ENCODE measurements at places on chromosomes 7 and 10.

- no peak for DNase-seq
Observed at GRCh38 chr10:114426476-114426875, 22.2 kb upstream of the AFAP1L2 start.

DNA sequence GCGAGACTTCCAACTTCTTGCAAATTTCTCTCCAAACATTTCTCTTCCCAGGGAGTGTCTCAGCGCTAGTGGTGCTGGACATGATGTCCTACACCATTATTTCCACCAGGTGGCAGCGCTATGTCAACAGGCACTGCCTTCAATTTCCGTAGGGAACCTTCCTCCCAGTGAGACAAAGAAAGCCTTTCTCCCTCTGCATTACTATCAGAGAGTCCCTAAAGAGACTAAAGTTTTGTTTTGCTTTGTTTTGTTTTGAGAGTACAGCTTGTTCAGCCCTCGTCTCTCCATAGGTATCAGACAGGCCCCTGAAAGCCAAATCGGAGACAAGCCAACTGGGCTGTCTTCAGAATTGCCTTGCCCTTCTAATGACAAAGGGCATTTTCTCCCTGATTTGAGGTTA, 44.2 kb upstream of the GGCT start:
- no peak for DNase-seq

DNA sequence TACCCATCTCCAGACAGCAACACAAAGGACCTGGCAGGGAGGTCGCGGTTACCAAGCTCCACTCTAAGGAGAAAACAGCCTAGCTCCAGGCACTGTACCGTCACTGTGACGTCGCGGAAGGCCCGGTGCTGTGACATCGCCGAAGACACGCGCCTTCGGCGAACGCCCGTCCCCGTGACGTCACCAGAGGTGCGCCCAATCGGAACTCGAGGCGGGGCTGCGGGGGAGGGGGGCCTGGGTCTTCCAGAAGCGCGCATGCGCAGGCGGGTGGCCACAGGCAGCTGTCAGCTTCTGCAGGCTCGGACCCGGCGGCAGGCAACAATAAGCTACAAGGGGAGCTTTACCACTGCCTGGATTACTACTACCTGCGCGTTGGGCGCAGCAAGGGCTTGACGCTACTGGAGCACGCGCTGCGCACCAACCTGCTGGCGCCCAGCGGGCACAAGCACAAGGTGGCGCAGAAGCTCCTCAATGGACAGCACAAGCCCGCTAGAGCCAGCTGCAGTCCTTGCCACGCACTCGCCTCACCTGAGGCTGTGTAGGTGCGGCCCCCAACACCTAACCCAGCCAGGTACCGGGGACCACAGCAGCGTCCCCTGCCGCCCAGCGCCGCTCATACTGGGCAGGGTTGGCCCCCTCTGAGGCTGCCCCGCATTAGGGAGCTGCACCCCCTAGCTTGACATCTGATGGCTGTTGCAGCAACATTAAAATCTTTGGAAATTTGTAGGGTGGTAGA, 208.4 kb downstream of the TPST1 start:
- DNase-seq = peak; percentile 68

- DNase-seq = no peak
Observed at GRCh38 chr7:18128846-18129245, 101.2 kb upstream of the PRPS1L1 start.

GRCh38 chr7:155620497-155620896, 24.0 kb upstream of the RBM33 start:
- DNase-seq = no peak

DNA sequence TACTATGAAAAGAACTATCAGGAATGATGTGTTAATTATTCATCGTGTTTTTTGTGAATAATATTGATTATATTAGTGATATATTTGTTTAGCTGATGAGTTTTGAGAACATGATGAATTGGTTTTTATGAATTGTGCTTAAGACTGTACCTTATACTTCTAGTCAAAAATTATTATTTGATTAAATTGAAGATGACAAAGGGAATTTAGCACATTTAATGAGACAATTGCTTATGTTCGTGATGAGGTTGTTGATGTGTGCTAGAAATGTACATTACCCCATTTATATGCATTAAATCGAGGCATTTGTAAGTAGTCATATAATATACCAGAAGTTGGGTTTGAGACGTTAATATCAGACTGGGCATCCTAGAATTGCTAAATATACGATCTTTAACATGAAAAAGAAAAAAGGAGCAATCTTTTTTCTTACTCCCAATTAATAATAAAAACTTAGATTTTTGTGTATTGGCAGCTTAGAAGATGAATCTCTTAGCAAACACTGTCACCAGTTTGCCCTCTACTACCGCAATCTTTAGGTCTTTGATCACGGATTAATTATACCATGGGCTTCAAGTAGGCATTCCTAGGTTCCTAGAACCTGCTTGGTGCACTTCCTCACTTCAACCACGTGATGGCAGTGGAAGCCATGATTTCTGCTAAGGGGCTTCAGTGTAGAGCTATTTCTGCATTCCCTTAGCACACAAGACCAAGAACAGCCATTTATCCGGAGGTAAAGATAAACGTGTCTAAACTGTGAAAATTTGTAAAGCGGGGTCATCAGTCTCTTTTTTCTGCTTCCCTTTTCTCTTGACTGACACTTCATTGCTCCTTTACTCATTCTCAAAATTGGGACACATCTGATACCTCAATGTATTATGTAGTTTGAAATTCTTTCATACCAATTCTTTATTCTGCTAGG, 1.6 kb downstream of the KLHDC10 start:
- DNase-seq = peak; percentile 29

GRCh38 chr7:16774294-16774693, 20.7 kb downstream of the TSPAN13 start:
- no peak for DNase-seq

- no peak for DNase-seq
Observed at GRCh38 chr7:25947669-25948516, 204.1 kb upstream of the NFE2L3 start.

GRCh38 chr7:47496056-47496665, 85.8 kb downstream of the TNS3 start:
- no peak for DNase-seq

GRCh38 chr10:113524120-113524519, 28.7 kb upstream of the HABP2 start:
- no peak for DNase-seq

- no peak for DNase-seq
Observed at GRCh38 chr10:93342921-93343320, 139.2 kb downstream of the MYOF start.

- DNase-seq = no peak
Observed at GRCh38 chr10:49585387-49585786, 24.7 kb upstream of the SLC18A3 start.

- DNase-seq = no peak
Observed at GRCh38 chr10:123236126-123236525, 81.9 kb downstream of the BUB3 start.

- no peak for DNase-seq
Observed at GRCh38 chr7:2245883-2246675, 4.1 kb downstream of the NUDT1 start.

GRCh38 chr7:33243319-33243881, 114.0 kb downstream of the BBS9 start:
- no peak for DNase-seq

DNA sequence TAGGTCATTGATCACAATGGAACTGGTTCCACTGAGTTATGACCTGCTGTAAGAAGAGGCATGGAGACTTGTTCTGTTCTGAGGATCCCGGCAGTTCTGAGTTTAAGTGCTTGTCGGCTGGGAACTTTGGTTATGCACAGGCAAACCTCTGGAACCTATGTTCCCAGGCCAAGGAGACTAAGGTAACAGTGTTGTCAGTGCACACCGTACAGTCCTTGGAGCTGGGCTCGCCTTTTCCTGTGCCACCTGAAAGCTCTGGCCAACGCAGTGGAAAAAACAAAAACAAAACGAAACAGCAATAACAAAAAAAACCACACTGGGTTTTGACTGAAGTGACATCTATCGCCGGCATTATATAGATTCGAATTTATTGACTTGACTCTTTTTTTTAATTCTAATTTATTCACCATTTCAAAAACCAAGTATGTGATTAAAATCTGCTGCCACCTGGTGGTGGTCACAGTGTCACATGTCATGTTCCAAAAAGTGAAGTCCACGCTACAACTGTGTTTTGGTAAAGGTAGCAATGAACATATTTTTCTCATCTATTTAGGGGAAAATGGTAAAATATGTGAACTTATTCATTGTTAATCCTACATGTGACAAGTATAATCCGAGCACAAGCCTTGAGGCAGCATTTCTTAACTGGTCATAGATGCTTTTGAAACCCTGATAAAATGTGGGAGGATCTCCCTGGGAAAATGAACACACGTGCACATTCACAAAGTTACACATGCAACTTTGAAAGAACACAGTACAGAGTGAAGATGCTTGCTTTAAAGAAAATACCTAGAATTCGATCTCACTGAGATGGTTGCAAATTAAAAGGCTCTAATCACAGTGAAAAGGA, 113.8 kb upstream of the PPP2R2D start:
- no peak for DNase-seq

DNA sequence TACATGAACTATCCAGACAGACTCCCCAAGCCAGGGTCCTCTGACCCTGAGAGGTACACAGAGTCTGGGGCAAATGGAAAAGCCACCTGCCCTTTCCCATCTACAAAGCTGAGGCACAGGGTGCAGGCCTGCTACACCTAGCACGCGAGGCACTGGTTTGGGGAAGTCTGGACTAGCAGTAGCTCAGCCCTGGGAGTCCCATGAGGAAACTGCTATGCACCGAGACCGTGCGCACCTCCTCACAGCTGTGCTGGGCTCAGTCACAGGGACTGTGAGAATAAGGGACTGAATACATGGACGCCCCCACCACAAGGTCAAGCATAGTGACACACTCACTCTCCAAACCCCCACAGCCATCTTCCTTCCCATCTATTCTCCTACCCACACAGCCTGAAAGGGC, 8.2 kb downstream of the MAT1A start:
- no peak for DNase-seq

All from activated CD8-positive, alpha-beta memory T cell treated with anti-CD3 and anti-CD28 coated beads for 1 hour (primary cell).